ENCODE measurements at places on chromosomes 5 and 9. TPM values are rescaled to one million over a fixed set of nuclear protein-coding genes. Genes with fewer than 3 reads are reported as not detected.

DNA sequence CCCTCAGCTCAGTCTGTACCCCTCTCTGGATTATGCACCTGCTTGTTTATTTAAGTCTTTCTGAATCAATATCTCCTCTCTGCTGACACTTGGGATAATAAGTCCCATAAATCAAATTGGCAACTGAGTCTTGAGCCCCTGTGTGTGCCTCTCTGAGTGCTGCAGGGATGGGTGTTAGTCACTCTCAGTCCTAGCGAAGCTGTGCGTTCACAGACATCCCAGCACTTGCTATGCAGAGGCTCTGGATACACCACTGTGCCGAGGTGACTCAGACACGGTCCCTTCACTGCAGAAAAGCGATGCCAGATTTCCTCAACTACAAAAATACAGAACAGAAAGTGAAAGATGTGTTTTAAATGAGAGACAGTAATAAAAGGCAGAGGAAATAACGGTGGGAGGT lies 4.1 kb upstream of the KCNMB1 start:
- no peaks in the 10 kb centered on the region for H3K36me3 ChIP-seq
- H3K27ac ChIP-seq, result 0 out of 2 replicates have a peak overlapping the region, but pooled peaks have one; percentile 73
- H3K4me3 ChIP-seq, result no peak overlapping the region
- DNase-seq, result no peak
- peaks cover 55% of the 10 kb centered on the region for H3K4me1 ChIP-seq

GRCh38 chr5:38344891-38345290 lies 86.5 kb downstream of the EGFLAM start:
- no peaks in the 10 kb centered on the region for H3K27me3 ChIP-seq
- DNase-seq, result no peak
- H3K4me1 ChIP-seq, result no peaks in the 10 kb centered on the region
- H3K27ac ChIP-seq, result no peak overlapping the region

DNA sequence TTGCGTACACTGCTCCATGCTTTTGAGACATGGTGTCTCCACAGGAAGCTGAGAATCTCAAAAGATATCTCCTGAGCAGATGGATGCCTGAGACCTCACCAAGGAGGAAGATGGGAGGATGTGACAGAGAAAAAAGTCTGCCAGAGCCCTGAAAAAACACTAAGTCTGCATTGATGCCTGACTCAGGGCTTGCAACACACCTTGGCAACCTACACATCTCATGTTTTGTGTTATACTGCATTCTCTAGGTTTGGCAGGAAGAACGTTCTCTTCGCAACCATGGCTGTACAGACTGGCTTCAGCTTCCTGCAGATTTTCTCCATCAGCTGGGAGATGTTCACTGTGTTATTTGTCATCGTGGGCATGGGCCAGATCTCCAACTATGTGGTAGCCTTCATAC lies 19.2 kb downstream of the SLC22A4 start:
- no peaks in the 10 kb centered on the region for H3K36me3 ChIP-seq
- no peak overlapping the region for H3K4me3 ChIP-seq
- no peak overlapping the region for H3K27ac ChIP-seq
- no peaks in the 10 kb centered on the region for H3K27me3 ChIP-seq
- DNase-seq, result no peak
- H3K4me1 ChIP-seq, result no peaks in the 10 kb centered on the region

GRCh38 chr5:55004729-55005128 lies 19.3 kb upstream of the GZMK start:
- H3K36me3 ChIP-seq, result no peaks in the 10 kb centered on the region
- H3K27ac ChIP-seq, result no peak overlapping the region
- DNase-seq, result no peak
- H3K4me3 ChIP-seq, result no peak overlapping the region
- no peaks in the 10 kb centered on the region for H3K4me1 ChIP-seq

GRCh38 chr5:107361945-107362344 lies 308.8 kb downstream of the EFNA5 start:
- H3K4me1 ChIP-seq, result peaks cover 20% of the 10 kb centered on the region
- no peak for DNase-seq
- no peaks in the 10 kb centered on the region for H3K36me3 ChIP-seq
- H3K27ac ChIP-seq, result no peak overlapping the region
- H3K27me3 ChIP-seq, result no peaks in the 10 kb centered on the region

Gene CCDC69
- 5.3 TPM for total RNA-seq

Gene CCNJL
- 29.2 TPM for total RNA-seq

Gene ADAM19
- 13.3 TPM for total RNA-seq

Gene GHR
- total RNA-seq, result 1.9 TPM

Data from GM23338 (cell line).